ENCODE measurements at places on chromosomes 3 and 15.

DNA sequence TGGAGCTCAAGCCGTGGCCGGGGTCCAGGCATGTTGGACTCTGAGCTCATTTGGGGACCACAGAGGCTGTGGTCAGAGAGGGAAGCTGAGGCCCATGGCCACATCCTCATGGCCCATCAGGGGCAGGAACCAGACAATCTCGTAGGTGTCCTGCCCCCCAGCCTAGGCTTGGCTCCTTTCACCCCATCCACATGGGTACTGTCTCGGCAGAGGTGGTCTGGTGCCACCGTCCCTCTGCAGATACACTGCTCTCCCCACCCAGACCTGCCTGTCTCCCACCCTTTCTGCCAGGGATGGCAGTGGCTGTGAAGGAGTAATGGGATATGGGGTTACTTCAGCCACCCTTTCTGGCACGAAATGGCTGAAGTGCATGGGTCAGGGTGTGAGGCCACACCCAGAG is 7.9 kb downstream of the PRSS50 start:
- no peak for DNase-seq

DNA sequence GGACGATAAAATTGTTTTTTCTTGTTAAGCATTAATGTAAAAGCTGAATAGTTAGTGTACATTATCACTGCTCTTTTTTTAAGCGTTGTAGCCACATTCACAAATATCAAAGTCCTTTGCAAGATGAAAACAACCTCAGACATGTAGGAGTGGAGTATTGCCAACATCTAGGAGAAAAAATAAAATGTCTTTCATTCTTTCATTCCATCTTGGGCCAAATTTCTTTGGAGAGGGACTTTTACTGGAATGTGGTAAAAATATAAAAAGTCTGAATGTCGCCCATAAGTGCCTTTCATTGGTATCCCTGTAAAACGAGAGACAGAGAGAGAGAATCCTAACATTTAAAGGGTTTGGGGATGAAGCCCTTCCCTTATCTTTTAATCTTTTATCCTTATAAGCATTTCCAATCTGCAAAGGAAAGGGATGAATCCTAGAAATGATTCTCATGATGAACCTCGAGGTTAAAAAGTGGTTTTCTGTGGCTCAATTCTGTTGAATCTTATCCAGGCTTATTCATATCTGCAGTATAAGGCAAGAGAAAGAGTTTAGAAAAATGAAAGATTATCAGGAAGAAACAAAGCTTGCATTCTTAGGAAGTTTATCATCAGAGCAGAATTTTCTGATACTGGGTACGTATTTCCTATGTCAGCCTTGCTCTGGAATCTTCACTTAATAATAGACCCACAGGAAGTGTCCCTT is 1031.7 kb downstream of the MCTP2 start:
- DNase-seq: no peak

DNA sequence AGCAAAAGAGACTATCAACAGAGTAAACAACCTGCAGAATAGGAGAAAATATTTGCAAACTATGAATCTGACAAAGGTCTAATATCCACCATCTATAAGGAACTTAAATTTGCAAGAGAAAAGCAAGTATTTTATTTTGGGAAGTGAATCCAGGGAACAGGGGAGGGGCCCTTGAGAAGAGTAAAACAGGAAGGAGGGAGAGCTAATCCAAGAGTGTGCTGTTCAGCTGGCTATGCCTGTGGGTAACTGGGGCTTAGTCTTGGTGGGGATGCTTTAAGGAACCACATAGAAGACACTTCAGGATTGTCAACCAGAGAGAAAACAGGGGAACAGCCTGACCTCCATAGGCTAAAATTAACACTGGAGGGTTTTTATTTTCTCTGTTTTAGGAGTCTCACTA is 3.9 kb upstream of the HHLA2 start:
- peak; percentile 54 for DNase-seq

DNA sequence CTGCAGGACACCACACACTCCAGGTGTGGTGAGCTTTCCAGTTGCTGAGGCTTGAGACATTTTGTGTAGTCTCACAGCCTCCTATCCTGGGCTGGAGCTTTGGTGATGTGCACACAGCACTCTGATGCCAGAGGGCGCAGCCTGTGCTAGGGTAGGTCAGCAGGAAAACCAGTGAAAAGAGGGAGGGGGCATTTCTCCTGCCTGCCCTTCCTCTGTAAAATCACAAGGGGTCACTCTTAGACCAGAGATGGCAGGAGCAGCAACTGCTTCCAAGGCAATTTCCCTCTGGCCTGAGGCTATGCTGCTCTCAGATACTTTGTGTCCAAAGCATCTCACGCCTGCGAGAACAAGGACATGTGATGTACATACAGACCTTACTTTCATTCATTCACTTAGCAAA is 16.5 kb upstream of the MUSTN1 start:
- DNase-seq: peak; percentile 36

DNA sequence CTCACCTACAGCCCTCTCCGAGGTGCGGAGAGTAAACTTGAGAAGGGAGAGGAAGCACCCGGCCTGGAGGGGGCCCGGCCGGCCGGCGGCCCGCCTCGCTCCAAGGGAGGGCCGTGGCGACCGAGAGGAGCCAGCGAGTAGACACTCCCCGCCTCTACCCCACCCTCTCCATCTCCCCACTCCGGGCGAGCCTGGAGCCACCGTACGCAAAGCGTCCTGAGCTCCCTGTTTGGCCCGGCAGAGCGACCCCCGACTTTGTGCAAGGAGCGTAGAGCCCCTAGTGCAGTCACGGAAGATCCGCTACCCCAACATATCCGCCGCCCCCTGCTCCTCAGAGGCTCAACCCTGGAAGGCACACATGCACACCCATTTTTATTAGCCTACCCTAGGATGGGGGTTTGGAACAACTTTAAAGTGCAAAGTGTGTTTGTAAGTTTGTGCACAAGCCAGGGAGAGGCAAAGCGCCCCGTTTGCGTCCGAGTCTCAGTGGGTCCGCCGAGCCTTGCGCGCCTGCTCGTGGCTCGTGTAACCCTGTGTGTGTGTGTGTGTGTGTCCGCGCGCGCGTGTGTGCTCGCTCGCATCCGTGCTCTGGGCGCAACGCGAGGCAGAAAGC is 508 bp upstream of the SMAD6 start:
- DNase-seq: no peak

DNA sequence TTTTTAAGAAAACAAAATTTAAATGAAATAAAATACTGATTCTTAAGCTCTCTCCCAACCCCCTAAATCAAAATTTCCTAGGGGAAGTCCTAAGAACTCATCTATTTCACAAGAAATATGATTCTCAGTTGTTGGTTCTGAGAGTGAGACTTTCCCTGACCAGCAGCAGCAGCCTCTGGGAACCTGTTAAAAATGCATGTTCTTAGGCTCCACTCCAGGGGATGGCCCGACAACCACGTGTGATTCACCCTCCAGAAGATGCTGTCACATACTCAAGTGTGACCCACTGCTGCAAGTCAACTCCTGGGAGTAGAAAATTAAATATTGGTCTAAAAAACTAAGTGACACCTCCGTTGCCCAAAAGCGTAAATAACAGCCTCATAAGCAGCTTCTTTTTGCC is 343.2 kb upstream of the NR2F2 start:
- DNase-seq: no peak

All from inflammatory macrophage (primary cell).